ENCODE measurements at places on chromosomes 4 and X.
A peak's percentile ranks its signal among the peaks of the same experiment; 100 is the strongest.

DNA sequence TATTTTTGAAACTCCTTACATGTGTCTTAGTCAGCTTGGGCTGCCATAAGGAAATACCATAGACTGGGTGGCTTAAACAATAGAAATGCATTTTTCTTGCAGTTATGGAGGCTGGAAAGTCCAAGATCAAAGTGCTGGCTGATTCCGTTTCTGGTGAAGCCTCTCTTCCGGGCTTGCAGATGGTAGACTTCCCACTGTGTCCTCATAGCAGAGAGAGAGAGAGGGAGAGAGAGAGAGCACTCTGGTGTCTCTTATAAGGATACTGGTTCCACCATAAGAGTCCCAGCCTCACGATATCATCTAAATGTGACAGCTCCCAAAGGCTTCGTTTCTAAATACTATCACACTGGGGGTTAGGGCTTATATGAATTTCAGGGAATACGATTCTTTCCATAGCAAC, 39.7 kb downstream of the ENPEP start:
- peak; percentile 2 for DNase-seq

- DNase-seq = no peak
These were observed 76.9 kb upstream of the CAMK2D start for GRCh38 chr4:113838460-113838859.

DNA sequence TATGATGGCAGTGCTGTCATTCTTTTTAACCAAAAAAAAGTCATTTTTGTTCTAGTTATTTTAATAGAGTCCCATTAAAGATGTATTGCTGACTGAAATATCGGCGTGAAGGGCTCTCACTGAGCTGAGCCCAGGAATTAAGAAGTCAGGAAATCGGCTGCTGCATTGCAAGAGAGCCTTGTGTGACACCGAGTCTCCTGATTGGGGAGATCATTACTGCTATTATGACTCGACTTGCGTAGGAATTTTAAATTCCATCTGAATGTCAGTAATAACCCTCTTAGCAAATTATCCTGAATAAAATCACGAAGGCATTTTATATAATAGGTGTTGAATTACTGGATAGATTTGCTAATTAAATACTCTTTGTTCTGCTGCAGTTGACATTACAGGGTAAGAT, 111.5 kb downstream of the POLA1 start:
- no peak for DNase-seq

DNA sequence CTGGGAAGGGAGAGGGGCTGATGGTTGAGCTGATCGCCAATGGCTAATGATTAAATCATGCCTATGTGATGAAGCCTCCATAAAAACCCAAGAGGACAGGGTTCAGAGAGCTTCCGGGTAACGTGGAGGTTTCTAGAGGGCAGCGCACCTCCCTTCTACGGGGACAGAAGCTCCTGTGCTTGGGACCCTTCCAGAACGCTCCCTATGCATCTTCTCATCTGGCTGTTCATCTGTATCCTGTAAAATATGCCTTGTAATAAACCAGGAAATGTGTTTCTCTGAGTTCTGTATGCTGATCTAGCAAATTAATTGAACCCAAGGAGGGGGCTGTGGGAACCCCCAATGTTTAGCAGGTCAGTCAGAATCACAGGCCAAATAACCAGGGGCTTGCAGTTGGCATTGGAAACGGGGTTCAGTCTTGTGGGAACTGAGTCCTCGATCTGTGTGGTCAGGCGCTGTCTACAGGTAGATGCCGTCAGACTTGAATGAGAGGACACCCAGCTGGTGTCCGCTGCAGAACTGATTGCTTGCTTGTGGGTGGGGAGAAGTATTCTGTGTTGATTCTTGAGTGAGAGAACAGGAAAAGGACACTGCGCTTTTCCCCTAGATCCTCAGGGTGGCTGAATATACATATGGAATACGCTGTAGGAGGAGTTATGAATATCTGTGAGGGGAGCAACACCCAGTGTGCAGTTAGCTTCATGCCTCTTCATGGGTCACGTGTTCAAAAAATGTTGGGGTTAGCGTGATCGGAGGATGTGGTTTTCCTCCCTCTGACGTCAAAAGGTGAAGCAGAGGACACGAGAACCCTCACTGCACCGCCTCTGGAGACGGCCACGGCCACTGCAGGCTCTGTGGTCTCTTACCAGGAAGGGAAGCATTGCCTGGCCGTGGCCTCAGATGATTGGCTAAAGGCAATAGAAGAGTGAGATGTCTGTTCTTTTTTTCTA, 29.2 kb downstream of the HTT-AS start:
- DNase-seq = peak; percentile 68

DNA sequence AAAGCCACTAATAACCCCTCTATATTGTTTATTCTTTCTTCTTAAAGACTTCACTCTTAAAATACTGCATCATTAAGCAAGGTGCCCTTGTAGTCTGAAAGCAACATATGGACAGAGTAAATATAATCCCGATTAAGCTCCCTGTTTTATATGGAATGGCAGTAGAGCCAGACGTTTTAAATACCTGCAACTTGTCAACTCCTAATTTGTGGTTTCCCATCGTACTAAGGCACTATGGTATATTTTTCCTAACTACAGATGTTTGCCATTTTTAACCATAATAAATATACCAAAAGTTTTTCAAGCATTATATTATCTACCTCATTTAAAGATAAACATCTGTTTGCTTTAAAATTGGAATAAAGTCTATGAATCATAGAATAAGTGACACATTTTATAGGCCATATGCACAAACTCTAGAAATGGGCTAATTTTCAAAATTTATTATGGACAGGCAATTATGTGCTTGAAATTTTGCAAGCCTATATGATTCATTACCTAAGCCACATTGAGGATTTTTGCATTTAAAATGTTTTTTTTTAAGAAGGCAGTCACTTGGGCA, 194.6 kb downstream of the FRMPD4 start:
- no peak for DNase-seq

GRCh38 chr4:1644891-1645657, 39.0 kb downstream of the FAM53A start:
- no peak for DNase-seq

DNA sequence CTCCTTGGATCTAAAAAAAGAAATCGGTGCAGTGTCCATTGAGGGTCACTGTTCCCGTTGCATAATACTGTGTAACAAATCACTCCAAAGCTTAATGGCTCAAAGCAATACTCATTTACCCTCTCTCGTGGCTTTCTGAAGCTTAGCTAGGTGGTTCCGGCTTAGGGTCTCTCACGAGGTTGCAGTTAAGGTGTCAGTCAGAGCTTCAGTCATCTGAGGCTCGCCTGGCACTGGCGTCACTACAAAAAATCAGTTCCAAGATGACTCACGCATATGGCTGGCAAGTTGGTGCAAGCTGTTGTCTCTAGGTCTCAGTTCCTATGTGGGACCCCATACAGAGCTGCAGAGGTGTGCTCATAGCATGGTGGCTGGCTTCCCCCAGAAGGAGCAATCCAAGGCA, 91.0 kb downstream of the BEND2 start:
- no peak for DNase-seq

GRCh38 chr4:184100297-184100885, 117.3 kb downstream of the ENPP6 start:
- DNase-seq = no peak

DNA sequence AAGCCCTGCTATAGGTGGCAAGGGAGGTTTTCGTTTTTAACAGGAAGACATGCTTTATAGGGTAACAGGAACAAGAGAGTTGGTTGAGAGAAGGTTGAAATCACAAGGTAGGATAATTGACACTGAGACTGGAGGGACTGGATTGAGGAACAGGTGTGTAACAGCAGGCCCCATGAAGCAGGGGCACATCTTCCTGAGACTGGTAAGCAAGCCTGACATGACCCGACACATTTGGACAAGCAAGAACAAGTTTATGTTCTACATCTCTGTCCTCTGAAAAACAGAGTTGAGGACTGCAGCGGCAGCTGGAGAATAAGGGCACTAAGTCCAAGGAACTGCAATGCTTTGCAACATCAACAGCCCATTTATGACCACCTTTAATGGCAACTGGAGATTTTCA, 5.2 kb downstream of the RPS4X start:
- no peak for DNase-seq

- DNase-seq = no peak
These were observed 66.6 kb upstream of the ENPP6 start for GRCh38 chr4:184284336-184284690.

DNA sequence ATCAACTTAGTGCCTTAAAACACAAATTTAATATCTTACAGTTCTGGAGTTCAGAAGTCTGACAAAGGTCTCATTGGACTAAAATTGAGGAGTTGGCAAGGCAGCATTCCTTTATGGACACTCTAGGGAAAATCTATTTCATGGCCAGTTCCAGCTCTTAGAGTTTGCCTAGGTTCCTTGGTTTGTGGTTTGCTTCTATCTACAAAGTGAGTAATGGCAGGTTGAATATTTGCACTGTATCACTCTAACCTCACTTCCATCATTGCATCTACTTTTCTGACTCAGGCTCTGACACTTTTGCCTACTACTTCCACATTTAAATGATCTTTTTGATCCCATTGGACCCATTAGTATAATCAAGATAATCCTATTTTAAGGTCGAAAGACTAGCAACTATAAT, 64.7 kb upstream of the PCDH10 start:
- DNase-seq = no peak

DNA sequence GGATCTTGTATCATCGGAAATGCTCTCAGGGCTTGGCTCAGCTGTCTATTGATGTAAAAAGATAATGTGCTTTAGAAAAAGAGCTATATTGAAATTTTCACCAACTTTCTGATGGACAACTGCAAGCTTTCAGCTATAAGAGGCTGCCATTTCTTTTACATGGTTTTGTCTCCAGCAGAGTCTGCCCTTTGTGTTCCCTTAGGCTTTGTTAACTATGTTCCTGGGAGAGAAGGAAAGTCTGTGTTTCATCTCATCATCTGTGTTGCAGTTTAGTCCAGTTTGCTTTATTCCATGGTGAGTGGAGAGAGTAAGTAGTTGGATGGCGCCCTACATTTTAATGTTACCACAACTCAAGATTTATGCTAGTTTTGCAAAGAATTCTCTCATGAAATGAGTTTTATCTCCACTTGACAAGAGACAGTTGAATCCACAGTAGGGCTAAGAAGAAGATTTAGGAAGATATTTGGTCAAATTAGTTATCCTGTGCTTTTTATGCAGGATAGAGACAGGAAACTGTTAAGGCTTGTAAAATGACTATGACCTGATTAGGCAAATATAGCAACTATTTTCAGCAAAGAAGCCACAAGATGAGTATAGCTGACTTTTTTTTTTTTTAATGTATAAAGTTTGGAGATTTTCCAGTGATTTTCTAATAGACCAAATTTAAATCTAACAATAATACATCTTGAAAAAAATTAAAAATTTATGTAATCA, 16.5 kb downstream of the SEPTIN11 start:
- DNase-seq = no peak

DNA sequence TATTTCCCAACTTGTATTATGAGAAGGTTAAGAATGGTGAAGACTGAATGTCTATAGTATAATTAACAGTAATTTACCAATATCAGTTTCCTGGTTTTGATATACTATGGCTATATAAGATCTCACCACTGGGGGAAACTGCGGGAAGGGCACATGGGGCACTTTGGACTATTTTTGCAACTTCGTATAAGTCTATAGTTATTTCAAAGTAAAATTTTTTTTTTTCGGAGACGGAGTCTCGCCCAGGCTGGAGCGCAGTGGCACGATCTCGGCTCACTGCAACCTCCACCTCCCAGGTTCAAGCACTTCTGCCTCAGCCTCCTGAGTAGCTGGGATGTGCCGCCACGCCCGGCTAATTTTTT, 46.1 kb downstream of the CXorf58 start:
- DNase-seq = peak; percentile 1

DNA sequence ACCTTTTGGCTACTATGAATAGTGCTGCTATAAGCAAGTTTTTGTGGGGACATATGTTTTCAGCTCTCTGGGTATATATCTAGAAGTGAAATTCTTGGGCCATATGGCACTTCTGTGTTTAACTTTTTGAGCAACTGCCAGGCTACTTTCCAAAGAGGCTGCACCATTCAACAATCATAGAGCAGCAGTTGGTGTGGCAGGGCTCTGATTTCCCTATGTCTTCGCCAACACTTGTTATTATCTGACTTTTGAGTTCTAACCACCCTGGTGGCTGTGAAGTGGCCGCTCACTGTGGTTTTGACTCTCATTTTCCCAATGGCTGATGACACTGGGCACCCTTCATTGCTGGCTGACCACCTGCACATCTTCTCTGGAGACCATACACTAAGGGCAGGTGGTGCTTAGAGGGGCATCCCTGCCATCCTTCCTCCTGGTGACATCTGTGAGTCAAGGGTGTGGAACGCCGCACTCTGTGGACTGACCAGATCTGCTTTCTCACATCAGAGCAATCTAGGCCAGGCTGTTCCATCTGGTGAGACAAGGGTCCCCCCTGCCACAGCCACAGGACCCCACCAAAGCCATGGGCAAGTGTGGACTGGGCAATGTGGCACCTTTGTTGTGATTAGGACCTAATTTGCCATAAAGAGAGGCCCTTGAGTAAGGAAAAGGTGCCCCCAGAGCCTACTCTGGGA, 49.6 kb downstream of the ZFYVE28 start:
- DNase-seq = no peak

- DNase-seq = no peak
These were observed 48.3 kb upstream of the LCORL start for GRCh38 chr4:18069810-18070209.

DNA sequence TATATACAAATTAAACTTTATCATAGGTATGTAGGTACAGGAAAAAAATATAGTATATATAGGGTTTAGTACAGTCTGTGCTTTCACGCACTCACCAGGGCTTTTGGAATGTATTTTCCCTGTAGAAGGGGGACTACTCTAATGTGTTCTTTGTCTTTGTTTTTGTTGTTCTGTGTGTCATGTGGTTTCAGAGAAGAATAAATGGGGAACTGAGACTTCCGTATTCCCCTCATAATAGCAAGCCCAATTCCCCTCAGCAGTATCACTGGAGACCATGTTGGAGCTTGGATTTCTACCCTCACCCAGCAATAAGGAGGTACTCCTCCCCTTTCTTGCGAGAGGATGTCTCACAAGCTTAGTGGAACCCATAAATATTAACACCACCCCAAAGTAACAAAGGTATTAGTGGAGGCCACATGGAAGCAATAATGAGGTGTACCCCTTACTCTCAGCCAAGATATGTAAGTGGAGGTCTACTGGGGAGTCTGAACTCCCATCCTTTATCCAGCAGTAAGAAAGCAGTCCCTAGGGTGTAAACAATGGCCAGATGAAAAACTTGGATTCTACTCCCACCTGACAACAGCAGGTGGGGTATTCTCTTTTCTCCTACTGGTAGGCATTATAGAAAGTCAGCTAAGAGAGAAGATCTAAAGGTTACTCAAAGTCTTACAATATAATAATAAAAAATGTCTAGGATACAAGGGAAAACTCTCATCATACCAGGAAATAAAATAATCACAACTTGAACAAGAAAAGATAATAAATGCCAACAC, 805.4 kb upstream of the GALNTL6 start:
- DNase-seq = no peak

- no peak for DNase-seq
These were observed 244.4 kb downstream of the SPOCK3 start for GRCh38 chr4:166989886-166990285.

DNA sequence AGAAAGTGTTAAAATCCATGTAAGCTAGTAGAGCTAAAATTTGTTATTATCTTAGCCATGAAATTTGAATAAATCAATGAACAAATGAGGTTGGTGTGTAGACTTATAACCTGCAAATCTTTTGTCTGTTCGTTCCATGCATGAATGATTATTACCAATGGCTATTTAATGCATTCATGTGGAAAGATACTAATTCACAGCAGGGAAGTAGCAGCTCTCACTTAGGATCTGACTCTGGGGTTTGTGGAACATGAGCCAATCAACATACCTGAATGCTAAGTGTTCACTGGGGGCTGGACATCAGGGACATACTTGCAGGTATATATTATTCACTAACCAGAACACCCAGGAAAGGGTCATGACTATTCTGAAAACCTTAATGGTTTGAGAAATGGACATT, 444.1 kb downstream of the STIM2 start:
- DNase-seq = no peak

- DNase-seq = no peak
These were observed 74.0 kb downstream of the STK32B start for GRCh38 chr4:5125321-5125720.
